ENCODE measurements at places on chromosomes 6 and 20.

GRCh38 chr6:28929887-28930620 lies 6.3 kb upstream of the TRIM27 start:
- DNase-seq: no peak

DNA sequence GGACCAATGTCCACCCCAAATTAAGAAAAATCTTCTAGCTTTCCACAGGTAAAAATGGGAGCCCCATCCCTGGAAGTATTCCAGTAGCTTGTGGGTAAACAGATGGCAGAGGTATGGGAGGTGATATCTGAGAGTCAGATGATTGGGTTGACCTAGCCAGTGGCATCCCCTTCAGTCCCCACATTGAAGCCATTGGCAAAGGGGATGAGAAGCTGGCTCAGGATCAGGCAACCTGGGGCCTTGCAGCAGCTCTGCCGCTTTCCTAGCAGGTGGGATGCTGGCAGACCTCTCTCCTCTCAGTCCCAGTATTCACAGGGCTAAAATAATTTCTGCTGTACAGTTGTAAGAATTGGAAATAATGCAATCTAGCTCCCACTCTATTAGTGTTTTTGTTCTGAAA lies 108.9 kb upstream of the KCNG1 start:
- DNase-seq: no peak

GRCh38 chr20:4151342-4151741 lies 136.0 kb upstream of the RNF24 start:
- DNase-seq: no peak

GRCh38 chr6:15827496-15828255 lies 164.8 kb upstream of the DTNBP1 start:
- no peak for DNase-seq

- no peak for DNase-seq
Observed at GRCh38 chr20:25049261-25050060, 8.5 kb downstream of the ACSS1 start.

DNA sequence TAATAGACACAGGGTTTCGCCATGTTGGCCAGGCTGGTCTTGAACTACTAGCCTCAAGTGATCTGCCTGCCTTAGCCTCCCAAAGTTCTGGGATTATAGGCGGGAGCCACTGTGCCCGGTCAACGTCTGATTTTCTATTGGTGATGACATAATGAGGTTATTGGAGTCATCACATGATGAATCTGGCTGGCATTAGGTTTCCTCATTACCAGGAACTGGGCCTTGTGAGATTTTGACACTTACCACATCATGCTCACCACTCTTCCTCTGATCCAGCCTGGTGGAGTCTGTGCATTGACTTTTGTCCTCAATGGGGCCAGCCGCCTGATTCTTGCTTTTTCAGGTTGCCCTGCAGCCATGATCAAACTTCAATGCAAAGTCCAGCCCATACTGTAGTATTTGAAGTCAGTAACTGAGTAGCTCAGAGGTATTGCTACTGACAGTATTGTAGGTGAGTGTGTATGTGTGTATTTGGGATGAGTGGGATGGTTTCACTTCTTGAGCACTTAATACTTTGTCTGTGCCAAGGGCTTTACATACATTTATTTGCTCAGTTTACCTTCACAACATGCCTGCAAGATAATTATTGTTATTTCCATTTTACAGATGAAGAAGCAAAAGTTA lies 16.0 kb downstream of the ANKS1A start:
- DNase-seq: no peak

All from CD4-positive, alpha-beta T cell treated with Interleukin-15 for 4 hours (primary cell).